ENCODE measurements at places on chromosomes 1 and 21. TPM values are rescaled to one million over a fixed set of nuclear protein-coding genes. Genes with fewer than 3 reads are reported as not detected.

Gene OR2L5
- 3.1 TPM for total RNA-seq

Gene CR1L
- total RNA-seq = not detected

Gene DNALI1
- total RNA-seq = 11.3 TPM

Gene FCRL2
- not detected for total RNA-seq

Gene TSTD1
- total RNA-seq = 35.1 TPM

Gene HTR6
- total RNA-seq = 0.31 TPM

Gene ST6GALNAC3
- total RNA-seq = 16.3 TPM

Gene PEX19
- total RNA-seq = 36.3 TPM

Gene RWDD3
- 17.8 TPM for total RNA-seq

Gene SH2D5
- 0.31 TPM for total RNA-seq

Gene TMOD4
- not detected for total RNA-seq

Gene CR1
- total RNA-seq = 0.31 TPM

Gene RCSD1
- 4.4 TPM for total RNA-seq

Gene FAAH
- total RNA-seq = 36.0 TPM

Gene KRTAP22-2
- total RNA-seq = not detected

Gene GBP6
- total RNA-seq = 0.31 TPM

Gene RNU1-4
- under 0.01 TPM for total RNA-seq

Gene PPFIA4
- 44.1 TPM for total RNA-seq

Gene MXRA8
- 9.1 TPM for total RNA-seq

Gene KIF21B
- total RNA-seq = 271 TPM

Gene KRTAP19-3
- total RNA-seq = not detected

Gene HPCAL4
- total RNA-seq = 47.9 TPM
